ENCODE measurements at places on chromosomes 4 and X.

DNA sequence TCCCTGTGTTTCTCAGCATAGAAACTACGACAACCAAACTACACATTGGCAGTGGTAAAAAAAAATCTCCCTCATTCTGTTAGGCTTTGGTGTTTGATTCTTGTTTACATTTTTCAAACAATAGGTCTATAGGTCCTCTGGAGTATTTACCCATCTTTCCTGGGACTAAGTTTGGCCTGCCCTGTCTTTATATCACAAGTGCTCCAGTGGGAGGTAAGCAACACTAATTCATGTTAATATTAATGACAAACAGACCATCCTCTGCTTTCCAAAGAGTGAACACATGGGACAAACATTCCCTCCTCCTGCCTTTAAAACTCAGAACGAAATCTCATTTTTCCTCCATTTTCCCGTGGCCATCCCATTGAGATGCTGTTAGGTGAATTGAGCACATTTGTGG, 514.1 kb upstream of the INTU start:
- no peak for DNase-seq

DNA sequence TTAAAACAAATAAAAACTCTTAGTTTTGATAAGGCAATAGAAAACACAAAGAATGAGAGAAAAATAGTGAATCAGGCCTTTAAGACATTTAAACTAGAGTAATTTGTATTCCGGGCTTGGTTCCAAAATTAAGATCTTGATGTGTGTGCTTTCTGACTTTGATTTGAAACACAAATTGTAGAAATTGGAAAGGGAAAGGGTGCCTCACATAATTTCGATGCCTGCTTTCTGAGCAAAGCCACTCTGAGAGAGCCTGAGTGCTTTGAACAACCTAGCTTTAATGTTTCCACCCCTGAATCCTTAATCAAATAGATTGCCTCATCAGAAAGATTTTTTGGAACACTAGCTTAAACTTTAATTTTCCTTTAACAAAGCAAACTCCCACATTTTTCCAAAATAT, 666.8 kb downstream of the PCDH18 start:
- DNase-seq, result no peak

GRCh38 chrX:44203791-44204190, 139.7 kb downstream of the EFHC2 start:
- DNase-seq, result peak; percentile 19

GRCh38 chr4:188307591-188307990, 168.3 kb downstream of the TRIML1 start:
- DNase-seq, result no peak

- no peak for DNase-seq
These were observed 978.1 kb downstream of the C4orf33 start for GRCh38 chr4:130074096-130074495.

DNA sequence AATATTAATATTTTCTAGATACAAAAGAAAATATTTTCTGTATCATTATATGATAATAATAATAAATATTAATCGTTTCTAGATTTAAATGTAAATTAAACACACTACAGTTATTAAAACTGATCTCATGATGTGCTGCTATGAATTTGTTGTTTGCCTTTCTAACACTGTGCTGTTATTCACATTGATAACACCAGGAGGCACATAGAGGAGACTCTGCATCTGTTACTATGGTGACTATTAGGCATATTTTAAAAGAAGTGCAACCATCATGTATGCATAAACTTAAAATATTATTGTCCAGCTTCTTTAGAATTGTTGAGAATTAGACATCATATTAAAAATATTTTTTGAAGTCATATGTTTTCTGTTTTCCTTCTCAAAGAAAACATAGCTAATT, 11.8 kb upstream of the PDGFC start:
- DNase-seq, result no peak

DNA sequence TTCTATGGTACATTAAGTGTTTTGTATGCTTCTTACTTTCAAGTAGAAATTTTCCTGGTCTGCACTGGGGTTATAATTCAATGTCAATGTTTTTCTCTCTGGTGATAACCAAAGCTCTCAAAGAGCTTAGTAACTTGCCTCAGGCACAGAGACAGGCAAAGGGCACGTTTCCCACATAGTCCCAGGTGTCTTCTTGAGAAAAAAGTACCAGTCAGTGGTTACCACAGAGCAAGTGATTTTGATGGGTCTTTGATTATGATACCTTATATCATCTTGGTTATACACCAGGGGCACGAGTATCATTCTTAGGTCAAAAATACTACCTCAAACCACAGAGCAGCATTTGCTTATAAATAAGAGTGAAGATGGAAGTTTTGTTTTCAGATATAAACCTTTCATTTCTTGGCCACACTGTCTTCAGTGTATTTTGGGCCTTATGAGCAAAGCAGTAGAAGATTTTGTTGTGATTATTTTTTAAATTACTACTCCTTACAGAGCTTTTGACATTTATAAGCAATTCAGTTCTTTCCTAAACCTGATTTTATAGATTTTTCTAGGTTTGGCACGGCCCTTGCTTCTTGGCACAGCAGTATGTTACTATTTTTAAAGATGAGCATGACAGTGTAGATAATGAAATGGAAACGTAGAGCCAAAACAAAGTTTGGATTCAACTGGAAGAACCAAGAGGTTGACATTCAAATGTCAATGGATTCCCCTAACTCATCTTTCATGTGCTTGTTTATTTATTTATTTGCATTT, 85.3 kb upstream of the TLL1 start:
- no peak for DNase-seq

DNA sequence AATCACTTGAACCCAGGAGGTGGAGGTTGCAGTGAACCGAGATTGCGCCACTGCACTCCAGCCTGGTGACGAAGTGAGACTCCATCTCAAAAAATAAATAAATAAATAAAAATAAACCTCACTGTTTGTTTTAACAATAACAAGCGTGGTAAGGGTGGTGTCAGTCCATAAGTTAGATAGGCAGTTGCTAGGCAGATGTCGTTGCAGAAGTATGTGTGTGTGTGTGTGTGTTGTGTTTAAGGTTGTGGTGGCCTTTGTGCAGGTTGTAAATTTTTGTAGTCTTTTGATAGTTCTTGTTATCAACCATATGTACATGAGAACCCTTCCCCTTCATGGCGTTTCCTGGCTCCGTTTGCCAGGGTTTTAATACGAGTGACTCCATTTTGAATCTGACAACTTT, 4.0 kb upstream of the AASDH start:
- DNase-seq, result no peak

DNA sequence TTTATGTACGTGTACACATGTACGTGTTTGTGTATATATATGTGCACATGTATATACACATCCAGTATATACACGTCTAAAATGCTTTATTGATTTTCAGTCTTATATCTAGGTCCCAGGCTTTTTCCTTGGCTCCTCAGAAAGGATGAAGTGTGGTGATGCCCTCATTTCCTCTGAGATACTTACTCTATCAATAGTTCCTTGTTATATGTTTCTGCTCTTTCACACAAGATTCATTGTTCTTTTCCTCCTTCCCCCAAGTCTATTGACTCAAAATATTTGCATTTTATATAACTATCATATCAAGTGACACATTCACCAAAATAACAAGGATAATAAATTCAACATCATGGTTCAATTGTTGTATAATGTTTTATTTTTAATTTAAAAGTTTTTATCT, 359.2 kb downstream of the EPHA5 start:
- no peak for DNase-seq

DNA sequence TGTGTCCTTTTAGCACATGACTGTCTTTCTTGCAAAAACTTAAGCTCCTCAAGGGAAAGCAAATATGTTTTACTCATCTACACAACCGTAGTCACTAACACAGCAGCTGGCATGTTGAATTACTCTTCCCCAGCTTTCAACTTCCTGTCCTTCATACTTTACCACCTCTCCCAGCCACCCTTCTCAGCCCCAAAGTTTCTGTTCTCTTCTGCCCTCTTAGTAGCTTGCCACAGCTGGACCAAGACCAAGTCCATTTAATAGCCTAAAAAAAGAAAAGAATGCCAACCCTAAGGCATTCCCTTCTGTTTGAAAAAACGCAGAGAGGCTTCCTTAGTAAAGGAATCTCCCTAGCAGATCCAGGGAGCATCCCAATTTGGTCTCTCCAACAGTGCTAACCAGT, 36.8 kb downstream of the SRPX2 start:
- no peak for DNase-seq

GRCh38 chrX:30992381-30992904, 79.4 kb downstream of the FTHL17 start:
- DNase-seq, result no peak

- DNase-seq, result no peak
These were observed 63.1 kb downstream of the FAM114A1 start for GRCh38 chr4:38930707-38931106.

DNA sequence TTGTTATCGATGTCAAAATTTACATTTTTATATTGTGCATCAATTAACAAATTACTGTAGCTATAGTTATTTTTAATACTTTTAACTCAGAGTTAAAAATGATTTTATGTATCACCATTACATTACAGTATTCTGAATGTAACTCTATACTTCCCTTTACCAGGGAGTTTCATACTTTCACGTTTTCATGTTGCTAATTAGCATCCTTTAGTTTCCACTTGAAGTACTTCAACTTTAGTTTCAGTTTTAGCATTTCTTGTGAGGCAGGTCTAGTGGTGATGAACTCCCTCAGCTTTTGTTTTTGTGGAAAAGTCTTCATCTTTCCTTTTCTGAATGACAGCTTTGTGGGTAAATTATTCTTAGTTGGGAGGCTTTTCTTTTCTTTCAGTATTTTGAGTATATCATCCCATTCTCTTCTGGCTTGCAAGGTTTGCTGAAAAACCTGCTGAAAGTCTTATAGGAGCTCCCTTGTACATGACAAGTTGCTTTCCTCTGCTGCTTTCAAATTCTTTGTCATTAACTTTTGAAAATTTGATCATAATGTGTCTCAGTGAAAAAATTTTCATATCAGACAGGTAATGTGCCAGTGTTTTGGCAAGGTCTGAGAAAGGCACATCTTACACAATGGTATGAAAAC, 9.8 kb upstream of the CISD2 start:
- no peak for DNase-seq

DNA sequence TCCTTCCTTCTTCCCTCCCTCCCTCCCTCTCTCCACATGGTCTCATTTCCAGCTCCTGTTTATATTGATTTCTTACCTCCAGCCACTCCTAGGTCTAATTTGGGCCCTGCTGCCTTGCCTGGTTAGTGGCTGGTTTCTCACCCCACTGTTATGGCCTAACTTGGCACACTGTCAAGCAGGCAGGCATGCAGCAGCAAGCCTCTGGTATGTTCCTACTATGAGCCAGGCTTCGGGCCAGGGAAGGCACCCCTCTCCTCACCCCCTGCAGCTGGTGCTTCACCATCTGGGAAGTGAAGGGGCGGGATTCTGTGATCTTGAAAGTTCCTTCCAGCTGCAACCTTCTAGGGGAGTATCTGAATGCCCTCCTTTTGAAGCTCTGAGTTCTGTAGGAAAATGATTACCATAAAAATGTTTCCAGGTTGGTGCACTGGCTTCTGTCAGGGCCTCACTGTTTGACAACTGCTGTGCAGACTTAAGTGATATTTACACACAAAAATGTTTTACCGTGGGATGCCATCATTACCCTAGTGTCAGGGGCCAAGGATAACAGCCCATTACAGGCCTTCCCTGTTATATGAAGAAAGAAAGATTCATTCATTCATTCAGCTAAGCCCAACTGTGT, 10.1 kb upstream of the VMA21 start:
- no peak for DNase-seq

DNA sequence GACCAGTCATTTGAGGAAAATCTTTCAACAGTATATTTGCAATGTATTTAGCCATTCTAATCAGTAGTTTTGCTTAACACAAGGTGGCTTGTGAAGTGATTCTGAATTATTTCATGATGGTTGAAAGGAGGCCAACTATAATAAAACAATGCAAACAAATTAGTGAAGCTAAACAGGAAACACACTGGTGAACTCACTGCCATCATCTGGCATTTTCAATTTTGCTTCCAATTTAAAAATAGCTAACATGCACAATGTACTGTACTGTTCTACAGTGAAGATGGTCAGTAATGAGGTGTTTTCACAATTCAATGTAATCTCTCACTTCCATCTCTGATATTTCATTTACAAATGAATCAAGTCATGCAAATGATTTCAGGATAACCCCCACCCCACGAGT, 31.1 kb downstream of the PGRMC2 start:
- DNase-seq, result no peak

- DNase-seq, result peak; percentile 13
These were observed 181.1 kb upstream of the SPRY1 start for GRCh38 chr4:123215536-123215935.
